ENCODE measurements at places on chromosomes 16 and 17.
A peak's percentile ranks its signal among the peaks of the same experiment; 100 is the strongest.

- DNase-seq = no peak
Observed at GRCh38 chr17:34024386-34024785, 230.7 kb upstream of the CCL2 start.

DNA sequence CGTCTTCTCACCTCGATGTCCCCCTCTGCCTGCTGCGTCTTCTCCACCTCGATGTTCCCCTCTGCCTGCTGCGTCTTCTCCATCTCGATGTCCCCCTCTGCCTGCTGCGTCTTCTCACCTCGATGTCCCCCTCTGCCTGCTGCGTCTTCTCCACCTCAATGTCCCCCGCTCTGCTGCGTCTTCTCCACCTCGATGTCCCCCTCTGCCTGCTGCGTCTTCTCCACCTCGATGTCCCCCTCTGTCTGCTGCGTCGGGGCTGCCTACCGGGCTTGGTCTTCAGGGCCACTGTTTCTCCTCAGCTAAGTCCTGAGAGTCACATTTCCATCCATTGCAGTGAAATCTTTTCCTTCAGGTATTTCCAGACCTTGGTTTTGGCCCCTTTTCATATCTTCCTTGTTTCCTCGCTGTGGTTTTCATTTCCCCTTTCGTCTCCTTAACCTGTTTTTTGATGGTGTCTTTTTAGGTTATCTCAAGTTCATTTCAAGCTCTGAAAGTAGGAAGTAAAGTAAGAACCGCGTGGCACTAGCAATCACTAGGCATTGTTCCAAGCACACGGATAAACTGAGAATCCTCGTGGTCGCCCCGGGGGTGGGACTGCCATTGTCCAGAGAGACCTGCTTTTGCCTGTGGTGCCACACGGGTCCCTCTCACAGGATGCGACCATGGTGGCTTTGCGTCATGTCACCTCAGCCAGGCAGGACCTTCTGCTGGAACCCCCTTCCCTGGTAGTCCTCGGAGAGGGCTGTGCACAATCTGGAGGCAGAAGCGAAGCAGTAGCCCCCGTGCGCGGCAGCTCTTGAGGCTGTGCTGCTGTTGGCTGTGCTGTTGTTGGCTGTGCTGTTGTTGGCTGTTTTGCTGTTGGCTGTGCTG, 9.5 kb upstream of the ZNF750 start:
- DNase-seq = no peak

DNA sequence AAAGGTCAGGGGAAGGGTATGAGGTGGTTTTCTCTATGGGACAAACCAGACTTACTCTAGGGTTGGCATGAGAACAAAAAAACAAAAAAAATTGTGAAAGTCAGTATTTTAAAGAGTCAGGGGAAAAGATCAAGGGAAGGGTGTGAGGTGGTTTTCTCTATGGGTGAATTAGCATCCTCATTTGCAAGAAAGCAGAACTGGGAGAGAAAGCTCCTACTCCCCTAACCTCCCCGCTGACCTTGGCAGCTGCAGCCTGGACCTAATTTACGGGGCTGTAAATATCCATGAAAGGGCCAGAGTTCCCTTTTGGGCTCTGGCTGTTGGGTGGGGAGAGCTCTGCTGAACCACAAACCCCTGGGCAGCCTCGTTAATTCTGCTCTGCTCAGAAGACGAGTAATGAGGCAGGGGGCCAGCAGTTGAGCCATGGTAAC, 10.6 kb downstream of the RHBDL3 start:
- DNase-seq = no peak

GRCh38 chr16:21659124-21659523, 4.6 kb upstream of the OTOA start:
- DNase-seq = no peak

DNA sequence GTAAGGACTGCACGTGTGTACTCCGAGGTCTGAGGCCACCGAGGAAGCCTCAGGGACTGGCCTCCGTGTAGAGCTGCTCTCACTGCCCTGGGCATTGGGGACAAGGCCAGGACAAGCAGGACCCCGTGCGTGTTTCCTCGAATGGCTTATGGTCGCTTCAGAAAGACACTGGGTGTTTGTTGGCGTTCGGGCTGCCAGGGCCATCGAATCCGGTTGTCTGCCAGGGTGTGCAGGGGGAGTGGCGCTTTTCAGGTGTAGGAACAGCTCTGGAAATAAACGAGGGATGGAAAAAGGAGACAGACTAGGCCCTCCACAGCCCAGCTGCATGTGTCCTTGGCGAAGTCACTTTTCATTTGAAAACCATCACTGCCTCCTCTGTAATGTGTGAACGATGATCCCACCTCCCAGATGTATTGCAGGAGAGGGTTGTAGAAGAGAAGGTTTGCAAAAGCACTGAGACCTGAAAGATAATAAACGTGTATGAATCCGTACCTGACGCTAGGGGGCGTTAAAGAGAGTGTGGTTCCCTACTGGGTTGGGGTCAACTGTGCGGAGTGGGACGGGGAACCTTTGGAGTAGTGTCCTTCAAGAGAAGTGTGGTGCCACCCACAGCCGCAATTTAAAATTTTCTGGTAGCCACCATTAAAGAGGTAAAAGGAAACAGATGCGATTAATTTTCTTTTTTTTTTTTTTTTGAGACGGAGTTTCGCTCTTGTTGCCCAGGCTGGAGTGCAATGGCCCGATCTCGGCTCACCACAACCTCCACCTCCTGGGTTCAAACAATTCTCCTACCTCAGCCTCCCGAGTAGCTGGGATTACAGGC, 2.1 kb upstream of the ZSCAN10 start:
- DNase-seq = peak; percentile 62
